NCI-H510A treated with DMSO at 0.1 percent for 48 hours (cell line): ENCODE measurements at places on chromosomes 6 and 20.

DNA sequence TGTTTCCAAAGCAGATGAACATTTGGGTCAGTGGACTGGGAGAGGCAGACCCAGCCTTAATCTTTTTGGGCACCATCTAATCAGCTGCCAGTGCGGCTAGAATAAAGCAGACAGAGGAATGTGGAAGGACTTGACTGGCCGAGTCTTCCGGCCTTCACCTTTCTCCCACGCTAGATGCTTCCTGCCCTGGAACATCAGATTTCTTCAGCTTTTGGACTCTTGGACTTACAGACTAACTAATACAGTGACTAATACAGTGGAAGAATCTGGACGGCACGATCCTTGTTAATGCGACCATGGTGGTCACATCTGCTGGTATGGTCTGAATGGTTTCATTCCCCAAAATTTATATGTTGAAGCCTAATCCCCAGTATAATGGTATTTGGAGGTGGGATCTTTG lies 122.6 kb upstream of the NXT1 start:
- DNase-seq = no peak

- peak; percentile 94 for DNase-seq
Observed at GRCh38 chr6:52286798-52287432, 2.4 kb upstream of the MCM3 start.

DNA sequence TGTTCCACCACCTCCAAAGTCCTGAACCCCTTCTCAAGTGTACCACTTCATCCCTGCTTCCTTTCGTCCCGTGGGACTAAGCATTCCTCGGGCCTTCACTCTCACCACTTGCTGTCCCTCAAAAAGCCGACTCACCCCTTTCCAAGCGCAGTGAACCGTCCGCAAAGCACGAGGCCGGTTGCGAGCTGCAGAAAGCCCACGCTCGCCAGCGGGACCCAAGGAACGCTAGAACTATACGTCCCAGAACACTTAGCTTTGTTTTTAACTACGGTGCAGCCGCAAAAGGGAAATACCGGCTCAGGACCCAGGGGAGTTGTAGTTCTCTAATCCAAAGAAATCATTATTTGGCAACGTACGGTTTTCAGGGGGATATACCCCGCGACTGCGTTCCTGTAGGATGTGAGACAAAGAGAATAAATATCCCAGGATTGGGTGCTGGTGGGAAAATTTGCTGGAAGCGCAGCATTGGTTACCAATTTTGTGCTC lies 416 bp upstream of the POLR1H start:
- DNase-seq = peak; percentile 23

DNA sequence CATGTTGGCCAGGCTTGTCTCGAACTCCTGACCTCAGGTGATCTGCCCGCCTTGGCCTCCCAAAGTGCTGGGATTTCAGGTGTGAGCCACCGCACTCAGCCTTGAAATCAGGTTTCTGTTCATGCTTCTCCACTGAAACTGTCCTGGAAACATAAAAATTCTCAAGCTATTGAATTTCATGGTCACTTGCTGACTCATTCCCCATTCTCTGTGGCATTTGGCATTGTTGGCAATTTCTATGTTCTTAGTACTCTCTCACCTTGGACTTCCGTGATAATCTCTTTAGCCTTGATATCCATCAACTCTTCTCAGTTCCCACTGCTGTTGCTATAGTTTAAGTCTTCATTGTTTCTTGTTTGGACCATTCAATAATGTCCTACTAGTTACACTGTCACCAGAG lies 6.2 kb downstream of the SEL1L2 start:
- DNase-seq = no peak
